ENCODE measurements at places on chromosomes 13 and 19. TPM values are rescaled to one million over a fixed set of nuclear protein-coding genes. Genes with fewer than 3 reads are reported as not detected.

Gene CASP14
- total RNA-seq, result not detected

Gene ZNF726
- not detected for total RNA-seq

Gene GJB2
- 0.21 TPM for total RNA-seq

Gene LYPD5
- not detected for total RNA-seq

Gene CYP4F11
- total RNA-seq, result 0.75 TPM

Gene ESD
- total RNA-seq, result 58.0 TPM

Gene C5AR2
- 18.3 TPM for total RNA-seq

All from ascending aorta (tissue), 2 donors.